Vagina (tissue), 2 donors: ENCODE measurements at places on chromosomes 1 and 21.

DNA sequence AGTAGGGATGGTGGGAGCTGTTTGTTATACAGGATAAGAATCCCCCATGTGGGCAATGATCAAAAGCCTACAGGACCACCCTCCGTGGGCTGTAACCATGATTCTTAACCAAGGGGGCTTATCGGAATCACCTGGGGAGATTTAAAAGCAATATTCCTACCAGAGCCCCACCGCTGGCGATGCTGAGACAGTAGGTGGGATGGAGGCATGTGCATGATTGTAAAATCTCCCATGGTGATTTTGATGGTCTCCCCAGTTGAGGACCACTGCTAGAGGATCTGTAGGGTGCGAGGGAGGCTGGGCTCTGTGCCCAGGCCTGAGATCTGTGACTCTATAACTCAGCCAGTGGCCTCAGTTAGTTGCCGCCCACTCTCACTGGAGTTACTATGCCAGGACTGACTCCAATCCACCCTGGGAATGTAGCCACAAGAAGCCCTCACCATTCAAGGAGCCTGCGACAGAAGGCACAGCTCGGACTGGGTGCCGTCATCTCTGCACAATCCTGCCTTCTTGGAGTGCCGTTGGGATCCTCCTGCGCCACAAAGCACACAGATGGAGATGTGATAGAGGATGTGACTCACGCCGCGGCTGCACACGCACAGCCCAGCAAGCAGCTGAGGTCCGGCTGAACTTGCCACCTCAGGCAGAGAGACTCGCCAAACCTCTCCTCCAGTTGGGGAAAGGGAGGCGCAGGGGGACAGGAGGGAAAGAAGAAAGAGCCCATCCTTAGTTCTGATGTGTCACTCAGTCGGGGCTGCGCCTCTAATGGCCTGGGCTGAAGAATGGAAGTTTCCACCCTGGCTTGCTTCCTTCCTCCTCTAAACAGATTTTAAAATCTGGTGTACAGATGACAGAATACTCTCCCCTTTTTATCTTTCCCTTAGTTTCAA lies 26.5 kb downstream of the AKNAD1 start:
- peak; percentile 95 for DNase-seq

DNA sequence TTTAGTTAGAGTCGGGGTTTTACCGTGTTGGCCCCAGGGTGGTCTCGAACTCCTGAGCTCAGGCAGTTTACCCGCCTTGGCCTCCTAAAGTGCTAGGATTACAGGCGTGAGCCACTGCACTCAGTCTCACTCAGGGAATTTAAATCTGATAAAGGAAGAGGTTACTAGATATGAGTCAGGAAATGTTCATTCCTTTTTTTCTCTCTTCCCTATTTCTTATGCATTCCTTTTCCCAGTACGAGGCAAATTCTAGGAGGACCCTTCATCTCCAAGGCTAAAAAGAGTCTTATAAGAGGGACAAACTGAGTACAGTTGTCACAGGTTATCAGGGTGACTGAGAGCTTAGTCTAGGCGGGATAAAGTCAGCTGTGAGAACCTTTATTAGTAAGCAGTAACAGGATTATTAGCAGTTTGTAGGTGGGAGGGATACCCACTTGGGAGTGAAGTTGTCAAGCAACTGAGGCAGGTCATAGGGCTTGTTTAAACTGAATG lies 9.1 kb downstream of the MACF1 start:
- no peak for DNase-seq

DNA sequence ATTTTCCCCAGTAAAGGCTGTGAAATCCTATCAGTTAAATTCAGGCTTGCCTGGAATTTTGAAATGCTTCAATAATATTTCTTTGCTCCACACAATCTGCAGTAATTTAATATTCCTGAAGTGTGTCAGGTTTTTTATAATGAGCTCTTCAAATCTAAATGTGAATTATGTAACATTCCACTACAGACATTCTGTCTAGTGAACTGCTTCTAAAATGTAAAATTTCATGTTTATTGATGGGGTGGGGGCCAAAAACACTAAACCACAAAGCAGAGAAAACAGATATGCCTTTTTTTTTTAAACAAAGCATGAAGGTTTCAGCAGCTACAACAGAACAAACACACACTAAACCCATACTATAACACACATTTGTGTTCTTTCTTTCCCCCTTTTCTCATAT lies 129.7 kb downstream of the DAB1 start:
- DNase-seq: no peak

GRCh38 chr1:36572142-36572715 lies 89.5 kb upstream of the CSF3R start:
- no peak for DNase-seq

- no peak for DNase-seq
Measured at GRCh38 chr1:40636777-40637176, 28.7 kb downstream of the RIMS3 start.

- no peak for DNase-seq
Measured at GRCh38 chr1:25541889-25542658, 1.3 kb upstream of the LDLRAP1 start.

GRCh38 chr1:55427606-55428005 lies 212.4 kb upstream of the USP24 start:
- DNase-seq: no peak

DNA sequence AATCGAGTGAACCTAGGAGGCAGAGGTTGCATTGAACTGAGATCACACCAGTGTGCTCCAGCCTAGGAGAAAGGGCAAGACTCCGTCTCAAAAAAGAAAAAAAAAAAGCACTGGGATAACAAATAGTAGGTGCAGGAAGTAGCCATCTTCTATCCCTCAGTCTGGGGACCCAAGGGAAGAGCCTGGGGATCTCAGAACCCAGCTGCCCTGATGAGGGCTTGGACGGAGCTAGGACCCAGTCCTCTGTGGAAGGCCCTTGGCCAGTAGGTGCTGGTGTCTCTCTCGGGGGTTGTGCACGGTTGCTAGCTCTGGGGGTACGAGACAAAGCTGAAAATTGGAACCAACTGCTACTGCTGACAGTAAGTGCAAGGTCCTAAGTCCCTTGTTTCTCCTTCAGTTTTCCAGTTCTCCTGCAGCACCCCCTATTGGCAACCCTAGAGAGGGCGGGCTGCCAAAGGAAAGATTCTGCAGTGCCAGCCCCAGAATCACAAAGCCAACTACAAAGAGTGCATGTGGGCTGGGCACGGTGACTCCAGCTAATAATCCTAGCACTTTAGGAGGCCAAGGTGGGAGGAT lies 57.6 kb upstream of the KIF1B start:
- DNase-seq: no peak

DNA sequence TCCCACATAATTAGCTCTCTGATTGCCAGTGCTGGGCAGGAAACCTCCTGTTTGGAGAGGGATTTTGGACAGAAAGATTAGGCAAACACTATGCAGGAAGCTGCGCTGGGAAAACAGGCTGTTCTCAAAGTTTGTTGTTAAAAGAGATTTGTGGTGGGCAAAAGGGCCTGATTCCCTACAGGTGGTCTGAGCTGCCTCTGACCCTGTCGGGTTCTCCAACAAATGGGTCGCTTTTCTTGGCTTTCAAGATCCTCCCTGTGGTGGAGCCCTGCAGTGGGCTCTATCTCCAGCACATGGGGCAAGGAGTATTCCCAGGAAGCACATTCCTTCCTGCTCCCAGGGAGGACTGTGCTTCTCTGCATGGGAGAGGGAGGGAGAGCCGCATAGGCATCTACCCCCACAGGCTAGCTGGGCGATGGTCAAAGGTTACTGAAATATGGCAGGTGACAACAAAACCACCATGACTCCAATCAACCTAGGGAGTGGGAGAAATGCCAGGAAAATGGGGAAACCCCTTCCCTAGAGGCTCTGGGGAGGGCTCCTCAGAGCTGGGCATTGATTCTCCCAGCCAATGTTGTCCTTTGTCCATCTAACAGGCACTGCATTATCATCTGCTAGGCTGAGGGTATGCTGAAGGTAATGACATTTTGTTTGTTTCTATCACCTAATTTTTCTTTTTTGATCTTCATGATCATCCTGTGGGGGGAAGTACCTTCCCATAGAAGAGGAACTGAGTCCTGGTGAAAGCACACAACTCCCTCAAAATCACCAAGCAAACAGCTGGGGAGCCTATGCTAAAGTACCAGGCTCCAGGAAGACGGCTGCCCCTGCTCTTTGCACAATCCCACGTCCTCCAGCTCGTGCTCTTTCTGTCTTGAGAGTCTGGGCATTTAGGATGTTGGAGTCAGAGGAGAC lies 85.3 kb downstream of the PLXNA2 start:
- DNase-seq: no peak

GRCh38 chr21:36194024-36194423 lies 37.4 kb downstream of the DOP1B start:
- DNase-seq: no peak

- DNase-seq: no peak
Measured at GRCh38 chr1:22878626-22879025, 94.0 kb downstream of the LACTBL1 start.

DNA sequence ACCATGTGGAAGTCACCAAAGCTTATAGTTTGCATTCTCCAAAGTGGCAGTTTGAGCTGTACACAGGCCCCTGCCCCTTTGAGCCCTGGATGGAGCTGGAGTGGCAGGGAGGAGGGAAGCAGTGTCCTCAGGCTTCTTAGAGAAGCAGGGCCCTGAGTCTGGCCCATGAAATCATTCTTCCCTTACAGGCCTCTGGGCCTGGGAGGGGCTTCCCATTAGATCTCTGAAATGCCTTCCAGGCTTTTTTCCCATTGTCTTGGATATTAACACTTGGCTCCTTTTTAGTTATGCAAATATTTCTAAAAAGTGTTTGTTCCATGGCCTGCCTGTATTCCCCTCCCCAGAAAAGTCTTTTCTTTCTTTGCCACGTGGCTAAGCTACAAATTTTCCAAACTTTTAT lies 10.0 kb upstream of the TRIM67 start:
- no peak for DNase-seq

- DNase-seq: no peak
Measured at GRCh38 chr1:70963374-70963773, 84.2 kb downstream of the PTGER3 start.

DNA sequence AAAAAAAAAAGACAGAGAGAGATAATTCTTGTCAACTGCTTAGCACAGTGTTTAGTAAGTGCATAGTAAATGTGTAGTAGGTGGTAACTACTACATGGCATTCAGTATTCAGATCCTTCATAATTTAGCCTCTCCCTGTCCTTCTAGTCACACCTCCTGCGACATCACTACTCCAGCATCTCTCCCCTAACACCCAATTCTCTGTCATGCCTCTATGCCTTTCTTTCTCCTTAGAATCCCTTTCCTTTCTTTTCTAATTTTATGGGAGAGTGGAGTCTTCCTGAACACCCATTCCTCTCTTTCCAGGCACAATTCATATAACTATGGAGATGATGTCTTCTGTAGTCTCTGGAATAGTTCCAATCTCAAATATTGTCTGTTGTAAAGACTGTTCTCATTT lies 3.9 kb upstream of the VPS72 start:
- DNase-seq: no peak

- no peak for DNase-seq
Measured at GRCh38 chr1:183958958-183959357, 78.6 kb downstream of the COLGALT2 start.

- no peak for DNase-seq
Measured at GRCh38 chr1:11567244-11568065, 86.8 kb downstream of the FBXO2 start.

- no peak for DNase-seq
Measured at GRCh38 chr1:248696774-248697173, 5.8 kb downstream of the OR14I1 start.

DNA sequence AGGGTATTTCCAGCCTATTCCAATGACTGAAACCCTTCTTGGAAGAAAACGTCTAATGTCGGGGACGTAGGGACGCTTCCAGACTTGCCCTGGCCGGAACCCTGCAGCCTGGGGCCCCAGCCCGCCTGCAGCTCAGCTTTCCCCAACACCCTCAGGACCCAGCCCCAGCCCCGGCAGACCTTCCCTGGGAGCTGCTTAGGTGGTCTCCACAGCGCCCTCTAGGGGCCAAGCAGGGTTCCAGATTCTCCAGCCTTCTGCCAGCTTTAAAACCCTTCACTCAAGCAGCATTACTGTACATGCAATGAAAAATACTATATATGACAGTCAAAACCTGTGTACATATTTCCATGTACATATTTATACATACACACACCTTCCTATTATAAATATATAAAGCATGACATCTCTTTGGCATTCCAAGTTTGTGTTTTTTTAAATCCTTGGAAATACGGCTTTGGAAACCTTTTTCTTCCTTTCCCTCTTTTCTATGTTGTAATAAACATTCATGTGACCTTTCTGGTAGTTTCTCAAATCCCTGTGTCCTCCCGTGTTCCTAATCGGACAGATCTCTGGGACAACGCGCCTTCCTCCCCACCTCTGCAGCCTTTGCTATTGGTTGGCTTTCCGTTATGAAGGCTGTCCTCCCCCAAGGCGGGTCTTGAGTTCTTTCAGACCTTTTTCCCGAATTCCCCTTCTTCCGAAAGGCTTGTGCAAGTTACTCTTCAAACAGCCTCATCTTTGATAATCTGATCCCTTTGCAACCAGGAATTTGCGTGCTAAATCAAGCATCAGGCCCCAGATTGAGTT lies 60.3 kb downstream of the STUM start:
- no peak for DNase-seq
